Activated CD4-positive, alpha-beta T cell treated with anti-CD3 and anti-CD28 coated beads, Interleukin-10, Interleukin-2, amounts not matched to agents 100 ng/mL and 50 ng/mL, durations not matched to agents 16 hours and 8 hours (primary cell): ENCODE measurements at places on chromosomes 2 and 18.

DNA sequence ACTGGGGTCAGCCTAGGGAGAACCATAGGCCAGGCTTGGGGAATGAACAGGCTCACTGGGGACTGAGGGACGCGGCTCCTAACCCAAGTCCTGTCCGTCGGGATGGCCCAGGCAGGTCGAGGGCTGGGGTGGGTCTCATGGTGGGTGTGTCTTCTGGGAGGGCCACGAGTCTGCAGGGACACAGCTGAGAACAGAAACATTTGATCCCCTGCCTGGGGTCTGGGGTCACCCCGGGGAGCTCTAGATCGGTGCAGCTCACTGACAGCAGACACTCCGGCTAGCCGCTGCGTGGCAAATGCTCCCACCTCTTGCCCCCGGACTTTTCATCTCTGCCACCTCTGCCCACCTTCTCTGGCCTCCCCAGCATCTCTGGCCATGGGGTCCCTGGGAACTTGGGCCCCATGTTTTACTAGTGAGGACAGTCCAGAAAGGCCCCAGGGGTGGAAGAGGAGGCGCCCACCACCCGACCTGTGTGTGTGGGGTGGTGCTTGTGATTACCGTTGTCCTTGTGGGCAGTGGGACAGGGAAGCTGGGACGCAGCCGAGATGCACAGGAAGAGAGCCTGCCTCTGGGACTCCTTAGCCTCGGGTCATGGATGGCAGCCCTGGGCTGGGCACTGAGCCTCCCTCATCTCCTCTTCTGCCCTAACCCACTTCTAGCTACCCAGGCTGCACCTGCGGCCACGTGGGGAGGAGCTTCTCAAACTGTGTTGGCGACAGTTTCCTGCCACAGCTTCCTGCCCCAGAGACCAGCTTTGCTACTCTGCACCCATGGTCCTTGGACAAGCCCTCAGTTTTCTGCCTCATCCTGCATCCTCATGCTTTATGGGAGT lies 4.9 kb downstream of the ZAP70 start:
- peak; percentile 88 for DNase-seq

DNA sequence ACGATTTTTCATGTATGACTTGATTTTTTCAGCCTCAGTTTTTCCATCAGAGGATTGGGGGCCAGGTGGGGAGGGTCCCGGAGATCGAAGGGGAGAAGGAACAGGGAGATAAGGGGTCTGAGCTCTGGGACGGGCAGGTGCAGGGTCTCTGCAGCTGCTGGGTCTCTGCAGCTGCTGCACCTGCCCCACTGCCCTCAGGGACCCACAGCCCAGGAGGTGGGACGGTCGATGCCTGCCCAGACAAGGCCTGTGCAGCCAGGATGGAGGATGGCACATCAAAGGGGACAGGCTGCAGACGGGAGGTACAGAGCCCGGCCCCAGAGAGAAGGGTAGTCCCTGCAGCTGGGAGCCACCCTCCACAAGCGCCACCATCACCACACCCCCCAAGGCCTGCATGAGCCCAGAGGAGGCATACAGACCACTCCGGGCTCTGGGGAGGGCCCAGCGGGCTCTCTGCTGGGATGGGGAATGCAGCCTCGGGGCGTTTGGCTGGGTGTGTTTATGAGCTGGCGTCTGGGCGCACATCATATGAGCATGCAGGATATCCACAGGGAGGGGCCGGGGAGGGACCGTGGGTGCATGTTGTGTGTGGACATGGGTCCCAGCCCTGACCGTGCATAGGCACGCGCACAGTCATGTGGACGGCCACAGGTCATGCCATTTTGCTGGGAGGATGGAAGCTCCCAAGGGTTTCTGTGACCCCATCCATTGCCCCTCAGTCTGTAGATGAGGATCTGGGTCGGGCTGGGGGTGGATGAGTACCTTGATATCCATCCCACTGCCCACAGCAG lies 34.9 kb upstream of the GPC1 start:
- DNase-seq = no peak

- DNase-seq = no peak
Observed at GRCh38 chr18:9826685-9827084, 59.1 kb upstream of the TXNDC2 start.

GRCh38 chr2:173311844-173312606 lies 42.6 kb upstream of the CDCA7 start:
- no peak for DNase-seq

GRCh38 chr2:25105336-25106085 lies 62.9 kb downstream of the POMC start:
- DNase-seq = no peak
